ENCODE measurements at places on chromosomes 4 and X.

GRCh38 chr4:88027611-88028608 is 20.5 kb downstream of the PKD2 start:
- no peak for DNase-seq

DNA sequence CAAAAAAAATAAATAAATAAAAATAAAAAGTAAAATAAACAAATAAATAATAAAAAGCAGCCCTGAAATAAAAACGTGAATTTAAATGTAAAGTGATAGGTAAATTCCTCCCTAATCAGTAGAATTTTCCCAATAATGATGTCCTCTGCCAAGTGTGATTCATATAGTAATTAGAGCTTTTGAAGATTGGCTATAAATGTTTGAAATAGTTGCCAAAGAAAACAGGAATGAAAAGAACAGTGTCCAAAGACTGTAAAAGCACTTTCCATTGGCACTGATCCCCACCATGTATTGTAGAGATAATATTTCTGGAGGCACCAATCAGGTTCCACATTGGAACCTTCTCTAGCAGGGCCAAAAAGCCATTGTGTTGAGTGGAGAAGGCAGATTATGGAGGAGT is 25.9 kb upstream of the SMARCAD1 start:
- no peak for DNase-seq

DNA sequence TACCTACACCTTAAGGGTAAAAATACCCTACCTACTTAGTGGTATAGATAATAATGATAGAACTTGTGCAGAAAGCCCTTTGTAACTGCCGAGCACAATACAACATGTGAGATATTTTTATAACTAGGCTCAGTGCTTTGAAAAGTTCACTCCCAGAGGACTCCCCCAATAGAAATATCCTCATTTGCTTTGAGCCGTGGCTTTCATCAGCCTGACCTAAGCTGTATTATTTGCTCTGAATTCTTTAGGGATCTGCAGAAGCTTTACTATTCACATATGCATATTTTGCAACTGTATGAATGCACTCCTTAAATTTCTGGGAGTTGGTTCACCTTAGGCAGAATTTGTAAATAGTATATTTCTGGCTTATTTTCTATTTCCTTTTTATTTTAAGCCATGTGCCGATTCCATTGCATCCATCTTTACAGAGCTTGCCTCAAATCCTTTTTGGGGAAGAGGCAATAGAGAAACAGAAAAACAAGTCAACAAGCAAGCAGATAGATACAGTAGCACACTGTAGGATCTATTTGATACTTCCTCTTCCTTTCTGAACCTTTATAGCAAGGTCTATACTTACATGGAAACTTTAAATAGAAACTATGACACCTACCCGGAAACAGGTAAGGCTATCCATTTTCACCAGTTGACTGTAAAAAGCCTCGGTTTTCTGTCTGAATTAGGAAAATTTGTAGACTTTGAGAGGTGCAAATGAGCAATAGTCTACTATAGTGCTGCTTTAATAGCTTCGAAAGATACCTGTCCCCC is 242.5 kb upstream of the VCX3A start:
- no peak for DNase-seq

GRCh38 chrX:39260965-39261364 is 459.7 kb downstream of the MID1IP1 start:
- DNase-seq: no peak

DNA sequence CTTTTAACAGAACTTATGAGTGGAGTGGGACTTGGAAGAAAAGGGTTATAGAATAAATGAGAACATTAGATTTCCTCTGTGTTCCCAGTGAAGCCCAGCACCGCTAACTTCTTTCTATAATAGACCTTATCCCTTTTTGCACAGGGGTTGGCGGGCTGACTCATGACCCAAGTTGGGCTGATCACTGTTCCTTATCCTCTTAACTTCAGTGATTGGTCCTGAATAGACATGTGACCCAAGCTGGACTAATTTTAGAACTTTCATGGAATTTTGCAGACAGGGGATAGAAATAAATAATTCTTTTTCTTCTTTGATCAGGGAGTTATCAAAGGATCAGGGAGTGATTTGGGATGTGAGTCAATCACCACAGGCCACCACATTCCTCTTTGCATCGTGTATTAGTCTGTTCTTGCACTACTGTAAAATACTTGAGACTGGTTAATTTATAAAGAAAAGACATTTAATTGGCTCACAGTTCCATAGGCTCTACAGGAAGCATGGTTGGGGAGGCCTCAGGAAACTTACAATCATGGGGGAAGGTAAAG is 75.9 kb downstream of the UCHL1 start:
- DNase-seq: no peak

GRCh38 chr4:80255329-80256095 is 11.0 kb upstream of the FGF5 start:
- no peak for DNase-seq

GRCh38 chrX:627510-627981 is 3.0 kb upstream of the SHOX start:
- no peak for DNase-seq

GRCh38 chr4:54032558-54033135 is 31.8 kb downstream of the CHIC2 start:
- DNase-seq: no peak

DNA sequence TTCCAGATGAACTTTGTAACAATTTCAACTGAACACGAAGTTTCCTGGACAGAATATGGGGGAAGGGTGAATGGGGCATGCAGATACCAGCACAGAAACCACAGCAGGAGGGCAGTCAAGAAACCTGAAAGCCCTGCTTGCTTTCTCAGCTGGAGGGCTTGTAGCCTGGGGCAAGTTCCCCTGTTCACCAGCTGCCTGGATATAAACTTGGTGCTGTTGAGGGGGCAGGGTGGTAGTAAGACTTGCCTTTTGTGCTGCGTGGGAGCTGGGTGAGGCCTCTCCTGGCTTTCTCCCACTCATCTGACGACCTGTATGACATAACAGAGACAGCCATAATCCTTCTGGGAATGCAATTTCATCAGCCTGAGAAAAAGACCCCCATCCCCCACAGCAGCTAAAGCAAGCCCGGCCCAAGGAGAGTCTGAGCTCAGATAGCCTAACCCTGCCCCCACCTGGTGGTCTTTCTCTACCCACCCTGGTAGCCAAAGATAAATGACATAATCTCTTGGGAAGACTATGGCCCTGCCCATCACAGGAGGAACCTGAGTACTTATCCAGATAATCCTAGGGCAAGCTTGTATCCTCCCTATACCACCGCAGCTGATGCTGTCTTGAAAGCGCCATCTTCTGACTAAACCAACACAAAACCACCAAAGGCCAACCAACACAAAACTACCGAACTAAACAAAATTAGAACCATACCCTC is 234.3 kb downstream of the LAS1L start:
- DNase-seq: no peak

- DNase-seq: no peak
These were observed 594.2 kb downstream of the STPG2 start for GRCh38 chr4:97548943-97549583.

DNA sequence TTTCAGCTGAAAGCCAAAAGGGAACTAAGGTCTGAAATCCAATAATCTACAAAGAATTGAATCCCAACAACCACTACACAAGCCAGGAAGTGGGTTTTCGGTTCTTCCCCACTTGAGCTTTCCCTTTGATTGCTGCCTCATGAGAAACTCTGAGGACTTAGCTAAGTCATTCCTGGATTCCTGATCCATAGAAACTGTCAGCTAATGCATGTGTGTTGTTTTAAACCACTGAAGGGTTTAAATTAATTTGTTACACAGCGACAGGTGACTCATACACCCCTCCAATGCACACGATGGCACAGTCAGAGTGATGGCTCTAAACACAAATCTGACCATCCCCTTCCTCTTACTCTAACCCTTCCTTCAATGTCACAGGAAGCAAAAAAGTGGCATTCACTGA is 282.9 kb downstream of the RAB28 start:
- no peak for DNase-seq

DNA sequence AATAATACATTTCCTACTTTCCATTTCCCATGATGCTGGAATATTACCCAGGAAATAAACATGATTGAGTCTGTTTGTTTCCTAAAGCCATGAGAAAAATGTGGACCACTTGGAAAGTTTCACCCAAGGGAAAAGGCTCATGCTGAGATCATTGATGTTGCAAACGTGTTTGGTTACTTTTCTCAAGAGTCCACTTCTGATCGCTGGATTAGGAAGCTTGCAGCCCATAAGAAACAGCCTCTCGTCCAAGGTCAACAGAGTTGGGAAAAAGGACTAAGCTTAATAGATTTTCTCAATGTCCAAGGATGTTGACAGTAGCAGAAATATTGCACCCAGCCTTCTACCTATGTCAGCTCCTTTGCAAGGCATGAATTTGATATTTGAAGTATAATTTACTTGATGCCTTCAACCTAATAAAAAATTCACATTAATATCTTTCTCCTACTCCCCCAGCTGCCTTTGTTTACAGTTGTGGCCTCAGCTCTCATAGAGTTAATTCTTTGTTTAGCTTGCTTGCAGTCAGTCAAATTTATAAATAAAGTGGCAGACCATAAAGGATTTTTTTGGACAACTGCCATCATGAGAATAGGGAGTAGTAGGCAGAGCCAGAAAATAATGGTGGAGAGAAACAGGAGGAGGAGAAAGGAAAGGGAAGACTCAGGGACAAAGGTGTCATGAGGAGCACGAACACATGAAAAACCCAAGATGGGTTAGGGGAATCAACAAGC is 65.6 kb upstream of the BLTP1 start:
- no peak for DNase-seq

GRCh38 chrX:11210415-11210801 is 82.8 kb upstream of the AMELX start:
- DNase-seq: no peak

DNA sequence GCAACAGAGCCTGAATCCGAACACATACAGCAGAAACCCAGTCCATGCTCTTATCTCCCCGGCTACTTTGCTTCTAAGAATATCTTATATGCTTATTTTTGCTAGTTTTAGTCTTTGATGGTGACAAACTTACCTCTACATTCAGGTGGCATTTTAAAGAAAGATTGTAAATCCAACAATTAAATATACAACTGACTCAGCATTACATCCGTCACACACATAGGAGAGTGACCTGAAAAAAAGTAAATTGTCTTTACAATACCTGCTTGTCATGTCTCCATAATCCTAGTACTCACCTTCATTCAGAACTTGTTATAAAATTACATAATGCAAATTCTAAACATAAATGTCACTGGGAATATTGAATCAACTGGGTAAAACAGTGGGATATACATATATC is 30.6 kb upstream of the BMP3 start:
- DNase-seq: no peak

GRCh38 chr4:3685081-3685645 is 81.0 kb upstream of the ADRA2C start:
- DNase-seq: no peak

DNA sequence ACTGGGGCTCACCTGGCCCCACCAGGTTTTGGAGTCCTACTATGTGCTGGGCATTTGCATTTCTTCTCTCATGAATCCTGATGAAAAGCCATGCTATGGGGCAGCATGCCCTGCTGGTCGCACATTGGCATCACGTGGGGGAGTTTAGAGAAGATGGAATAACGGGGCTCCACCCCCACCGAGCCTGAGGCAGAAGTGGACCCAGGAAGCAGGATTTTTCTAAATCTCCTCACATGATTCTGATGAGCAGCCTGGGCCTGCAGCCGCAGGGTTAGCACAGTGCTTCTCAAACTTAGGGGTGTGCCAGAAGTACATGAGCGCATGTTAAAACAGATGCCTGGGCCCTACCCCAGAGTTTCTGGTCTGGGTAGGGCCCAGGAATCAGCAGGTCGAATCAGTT is 4.6 kb upstream of the SORCS2 start:
- DNase-seq: no peak

DNA sequence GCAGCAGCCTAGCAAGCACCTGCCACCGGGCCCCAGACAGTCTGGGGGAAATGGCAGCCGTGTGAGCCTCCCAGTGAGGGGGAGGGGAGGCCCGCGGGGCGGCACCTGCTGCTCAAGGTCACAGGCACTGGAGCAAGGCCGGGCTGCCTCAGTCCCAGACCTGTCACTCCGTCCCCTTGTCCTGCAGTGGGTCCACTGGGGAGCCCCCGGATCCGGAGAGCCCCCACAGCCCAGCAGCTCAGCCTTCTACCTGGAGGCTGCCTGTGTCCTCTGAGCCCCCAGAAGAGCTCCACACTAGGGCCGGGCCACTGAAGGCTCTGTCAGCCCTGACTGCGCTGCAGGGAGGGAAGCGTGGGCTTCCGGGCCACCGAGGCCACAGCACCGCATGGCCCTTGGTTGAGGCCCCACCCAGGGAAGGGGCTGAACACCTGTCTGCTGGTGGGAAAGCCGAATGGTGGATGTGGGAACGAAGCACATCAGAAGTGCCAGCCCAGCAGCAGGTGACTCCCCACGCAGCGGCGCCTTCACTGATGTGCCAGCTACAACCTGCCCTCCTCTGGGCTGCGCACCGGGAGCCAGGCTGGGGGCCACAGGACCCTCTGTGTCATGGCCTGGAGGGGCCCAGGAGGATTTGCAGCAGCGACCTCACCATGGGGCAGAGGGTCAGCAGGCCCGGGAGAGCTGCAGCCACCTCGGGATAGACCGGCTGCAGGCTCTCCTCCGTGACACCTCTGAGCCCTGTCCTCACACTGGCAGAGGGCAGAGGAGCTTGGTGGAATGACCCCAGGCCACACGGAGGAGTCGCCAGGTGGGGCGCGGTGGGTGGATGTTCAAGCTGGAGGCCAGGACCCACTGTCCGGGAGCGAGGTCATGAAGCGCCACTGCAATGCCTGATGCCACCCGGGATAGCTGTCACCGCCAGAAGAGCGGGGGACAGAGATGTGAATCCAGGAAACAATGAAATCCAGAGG is 35.0 kb upstream of the MXD4 start:
- no peak for DNase-seq

- no peak for DNase-seq
These were observed 15.3 kb downstream of the CTAG1B start for GRCh38 chrX:154603438-154604430.

- DNase-seq: no peak
These were observed 35.2 kb downstream of the ARSF start for GRCh38 chrX:3076416-3076991.

- peak; percentile 2 for DNase-seq
These were observed 80.0 kb upstream of the NALF2 start for GRCh38 chrX:69424161-69424560.

GRCh38 chr4:98833384-98833783 is 95.5 kb downstream of the EIF4E start:
- DNase-seq: no peak

- no peak for DNase-seq
These were observed 658 bp downstream of the ATP6AP2 start for GRCh38 chrX:40581336-40581920.
